ENCODE measurements at places on chromosomes 1 and 21.

DNA sequence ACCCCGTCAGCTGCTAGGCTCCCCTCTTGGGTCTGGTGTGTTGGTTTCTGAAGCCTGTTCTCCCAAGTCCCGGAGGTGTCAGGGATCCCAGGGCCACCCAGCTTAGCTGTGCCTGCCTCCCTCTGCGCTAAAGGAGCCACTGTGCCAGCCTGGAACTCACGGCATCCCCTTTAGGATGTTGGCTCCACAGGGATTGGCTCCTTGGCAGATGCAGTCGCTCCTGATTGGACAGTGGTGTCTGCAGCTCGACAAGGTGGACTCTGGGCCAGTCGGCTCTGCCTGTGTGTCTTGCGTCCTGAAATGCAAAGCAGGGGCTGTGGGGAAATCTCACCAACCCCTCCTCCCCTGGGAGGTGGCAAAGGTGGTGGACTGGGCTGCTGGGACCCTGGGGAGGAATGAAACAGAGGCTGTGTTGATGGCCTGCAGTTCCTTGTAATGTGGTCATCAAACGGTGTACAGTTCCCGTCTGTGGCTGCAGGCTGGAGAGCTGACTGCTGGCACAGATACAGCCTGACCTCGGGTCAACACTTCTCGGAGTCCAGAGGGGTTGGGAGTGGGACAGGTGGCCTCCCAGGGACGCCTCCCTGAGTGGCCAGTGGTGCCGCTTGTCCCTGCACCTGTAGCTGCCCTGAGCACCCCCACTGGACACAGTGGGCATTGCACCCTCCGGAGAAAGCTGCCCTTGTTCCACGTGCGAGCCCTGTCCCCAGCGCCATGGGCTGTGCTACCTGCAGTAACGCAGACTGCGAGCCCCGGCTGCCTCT is 11.5 kb upstream of the KCNAB2 start:
- DNase-seq, result peak; percentile 49

- DNase-seq, result no peak
Measured at GRCh38 chr1:159008744-159009188, 941 bp upstream of the IFI16 start.

GRCh38 chr1:229412056-229412455 is 21.8 kb downstream of the ACTA1 start:
- DNase-seq, result no peak

DNA sequence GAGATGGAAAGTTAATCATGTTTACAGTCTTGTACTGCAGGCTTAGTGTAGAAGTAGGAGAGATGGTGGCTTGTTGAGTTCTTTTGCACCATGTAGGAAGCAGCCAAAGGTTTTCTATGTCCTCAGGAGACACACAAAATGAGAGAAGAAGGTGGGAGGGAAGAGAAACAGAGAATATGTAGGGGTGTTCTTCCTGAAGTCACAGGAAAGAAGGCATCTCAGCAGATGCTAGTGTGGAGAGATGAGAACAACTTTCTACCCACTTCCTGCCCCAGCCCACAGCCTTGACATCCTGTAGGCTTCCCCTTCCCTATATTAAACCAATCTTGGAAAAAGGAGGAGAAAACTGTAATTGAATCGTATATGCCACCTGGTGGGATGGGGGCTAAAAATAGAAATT is 217.0 kb downstream of the S1PR1 start:
- DNase-seq, result no peak
